ENCODE measurements at places on chromosomes 5 and 9.

GRCh38 chr9:124496463-124496862 is 10.7 kb downstream of the NR5A1 start:
- H3K4me1 ChIP-seq: no peaks in the 10 kb centered on the region
- H3K4me3 ChIP-seq: no peak overlapping the region
- H3K27ac ChIP-seq: no peak overlapping the region
- no peaks in the 10 kb centered on the region for H3K36me3 ChIP-seq
- no peak for DNase-seq

DNA sequence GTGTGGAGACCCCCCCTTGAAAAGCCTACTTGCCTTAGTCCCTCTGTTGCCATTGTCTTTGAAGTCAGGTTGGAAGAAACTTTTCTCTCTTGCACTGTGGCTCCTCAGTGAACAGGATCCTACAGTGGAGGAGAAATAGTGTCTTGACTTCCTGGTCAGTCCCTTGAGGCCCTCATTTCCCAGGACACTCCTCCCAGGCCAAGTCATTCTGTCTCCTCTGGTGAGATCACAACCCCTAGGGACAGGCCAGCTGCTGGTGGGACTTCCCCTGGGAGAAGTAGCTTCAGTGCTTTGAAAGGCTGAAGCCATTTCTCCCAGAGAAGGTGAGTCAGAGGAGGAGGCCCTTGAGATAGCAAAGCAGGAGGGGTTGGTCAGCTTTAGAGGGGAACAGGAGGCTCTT is 10.1 kb upstream of the GRIA1 start:
- no peak for DNase-seq
- H3K27ac ChIP-seq: no peak overlapping the region
- H3K36me3 ChIP-seq: no peaks in the 10 kb centered on the region
- no peaks in the 10 kb centered on the region for H3K27me3 ChIP-seq
- no peak overlapping the region for H3K4me3 ChIP-seq

- no peak for DNase-seq
- no peaks in the 10 kb centered on the region for H3K27me3 ChIP-seq
- peaks cover 35% of the 10 kb centered on the region for H3K4me1 ChIP-seq
- H3K36me3 ChIP-seq: no peaks in the 10 kb centered on the region
- H3K4me3 ChIP-seq: no peak overlapping the region
- peak overlapping the region; percentile 56 for H3K27ac ChIP-seq
Observed at GRCh38 chr9:18786196-18786595, 246.8 kb downstream of the SAXO1 start.

DNA sequence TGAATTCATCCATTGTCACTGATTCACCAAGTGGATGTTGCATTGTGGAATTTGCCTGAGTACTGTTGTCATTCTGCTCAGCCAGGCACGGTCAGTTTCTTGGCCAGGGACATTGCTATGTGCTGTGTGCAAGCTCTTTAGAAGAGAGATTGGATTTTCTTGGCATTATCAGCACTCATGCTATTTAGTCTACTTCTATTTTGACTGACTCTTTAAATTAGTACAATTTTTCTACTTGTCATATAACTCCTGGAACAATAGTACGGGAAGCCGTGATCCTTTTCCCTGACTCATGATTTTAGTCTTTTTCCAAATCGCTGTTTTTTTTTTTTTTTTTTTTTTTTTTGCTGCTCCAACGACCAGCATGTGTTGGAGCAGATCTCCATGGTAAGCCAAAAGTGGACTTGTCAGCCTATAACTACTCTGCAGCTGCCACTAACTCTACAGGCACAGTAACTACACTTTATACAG is 129.7 kb downstream of the CDC42SE2 start:
- no peak for DNase-seq
- peaks cover 64% of the 10 kb centered on the region for H3K36me3 ChIP-seq
- H3K4me1 ChIP-seq: peaks cover 29% of the 10 kb centered on the region
- H3K27me3 ChIP-seq: no peaks in the 10 kb centered on the region

DNA sequence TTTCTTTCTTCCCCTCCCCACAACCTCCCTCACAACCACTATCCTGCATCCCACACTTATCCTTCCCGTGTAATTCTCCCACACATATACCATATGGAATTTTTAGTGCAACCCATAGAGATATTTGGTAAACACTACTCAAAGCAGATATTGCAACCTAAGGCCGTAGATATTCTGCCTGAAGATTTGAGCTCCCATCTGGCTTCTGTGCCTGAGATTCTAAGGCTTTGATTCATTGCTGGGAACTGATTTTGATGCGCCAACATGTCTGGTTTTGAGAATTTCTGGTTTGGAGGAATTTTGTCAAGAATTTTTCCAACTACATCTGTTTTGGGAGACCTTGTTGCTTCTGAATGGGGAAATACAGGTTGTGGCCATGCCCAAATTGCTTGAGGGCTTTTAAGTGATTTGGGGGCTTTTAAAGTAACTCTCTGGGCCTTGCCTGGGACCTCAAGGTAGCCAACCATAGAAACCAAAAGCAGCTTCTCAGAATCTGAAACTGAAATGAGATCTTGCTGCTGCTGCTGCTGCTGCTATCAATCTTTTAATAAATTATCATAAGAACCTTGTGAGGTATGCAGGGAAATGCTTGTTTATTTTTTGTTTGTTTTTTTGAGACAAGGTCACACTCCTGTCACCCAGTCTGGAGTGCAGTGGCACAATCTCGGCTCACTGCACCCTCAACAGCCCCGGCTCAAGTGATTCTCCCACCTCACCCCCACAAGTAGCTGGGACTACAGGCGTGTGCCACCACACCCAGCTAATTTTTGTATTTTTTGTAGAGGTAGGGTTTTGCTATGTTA is 36.2 kb downstream of the PLAC8L1 start:
- H3K27me3 ChIP-seq: no peaks in the 10 kb centered on the region
- H3K36me3 ChIP-seq: peaks cover 15% of the 10 kb centered on the region
- no peak for DNase-seq
